ENCODE measurements at places on chromosomes 7 and 10.

DNA sequence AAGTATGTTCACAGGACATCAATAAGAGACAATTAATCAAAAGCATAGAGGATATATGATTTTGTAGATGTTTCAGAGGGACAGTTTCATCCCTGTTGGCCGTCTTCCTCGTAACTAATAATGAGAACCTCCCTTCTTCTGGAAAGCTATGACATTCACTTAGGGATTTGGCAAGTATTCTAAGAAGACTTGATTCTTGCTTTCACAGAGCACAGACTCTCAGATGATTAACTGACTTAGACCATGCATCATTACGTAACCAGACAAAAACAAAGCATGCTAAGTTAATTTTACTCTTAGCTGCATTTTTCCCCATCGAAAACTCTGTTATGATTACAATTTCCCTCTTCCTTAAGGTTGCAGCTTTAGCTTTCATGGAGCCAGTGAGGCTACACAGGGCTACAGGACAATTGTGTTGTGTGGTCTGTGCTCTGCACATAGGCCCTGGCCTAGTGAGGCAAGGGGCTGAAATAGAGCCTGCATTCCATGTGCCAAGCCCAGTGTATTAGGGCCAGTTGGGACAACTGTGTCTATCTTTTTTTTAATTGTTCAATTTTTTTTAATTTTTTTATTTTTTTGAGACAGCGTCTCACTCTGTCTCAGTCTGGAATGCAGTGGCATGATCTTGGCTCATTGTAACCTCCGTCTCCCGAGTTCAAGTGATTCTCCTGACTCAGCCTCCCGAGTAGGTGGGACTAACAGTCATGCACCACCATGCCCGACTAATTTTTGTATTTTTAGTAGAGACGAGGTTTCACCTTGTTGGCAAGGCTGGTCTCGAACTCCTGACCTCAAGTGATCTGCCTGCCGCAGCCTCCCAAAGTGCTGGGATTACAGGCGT, 105.3 kb downstream of the PLXDC2 start:
- no peak for DNase-seq

DNA sequence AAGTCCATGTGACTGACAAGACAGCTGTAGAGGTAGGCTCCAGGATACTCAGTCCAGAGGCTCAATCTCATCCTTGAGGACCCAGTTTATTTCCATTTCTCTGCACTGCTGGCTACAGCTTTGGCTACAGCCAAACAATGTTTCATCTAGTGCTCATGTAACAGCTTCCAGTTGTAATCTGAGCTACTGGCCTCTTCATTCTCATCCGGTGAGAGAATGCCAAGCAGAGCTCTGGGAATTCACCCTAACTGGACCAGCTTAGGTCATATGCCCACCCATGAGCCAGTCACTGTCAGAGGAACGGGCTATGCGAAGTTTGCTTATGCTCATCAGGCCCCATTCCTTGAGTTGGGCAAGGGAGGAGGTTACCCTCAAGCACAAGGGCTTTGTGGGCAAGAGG, 192.9 kb downstream of the EVX1 start:
- DNase-seq, result no peak

- no peak for DNase-seq
Observed at GRCh38 chr7:149751043-149751775, 22.2 kb downstream of the ZNF467 start.

DNA sequence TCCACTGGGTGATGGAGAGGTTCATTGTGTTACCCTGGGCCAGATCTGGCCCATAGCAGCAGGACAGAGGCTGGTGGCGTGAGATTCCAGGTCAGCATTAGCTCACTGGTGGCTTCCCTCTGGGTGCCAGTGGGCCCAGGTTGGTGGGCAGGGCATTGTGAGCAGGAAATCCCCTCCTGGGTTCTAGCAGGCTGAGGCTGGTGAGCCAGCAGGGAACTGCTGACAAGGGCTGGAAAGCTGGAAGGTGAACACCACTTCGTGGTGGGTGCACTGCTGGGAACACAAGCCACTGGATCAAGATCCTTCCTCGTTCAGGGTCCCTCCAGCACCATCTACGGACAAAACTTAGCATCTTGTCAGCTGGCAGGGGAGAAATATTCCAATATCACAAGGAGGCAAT, 259.2 kb upstream of the FZD1 start:
- DNase-seq, result peak; percentile 2

- DNase-seq, result no peak
Observed at GRCh38 chr7:77498659-77499379, 38.3 kb upstream of the PTPN12 start.
